Activated CD8-positive, alpha-beta memory T cell treated with anti-CD3 and anti-CD28 coated beads, Interleukin-2, amount 10 ng/mL, durations not matched to agents 7 days and 5 days (primary cell): ENCODE measurements at places on chromosomes 7 and 10.

- H3K36me3 ChIP-seq: peaks cover 17% of the 10 kb centered on the region
- no peaks in the 10 kb centered on the region for H3K27me3 ChIP-seq
- H3K4me3 ChIP-seq: no peak overlapping the region
- no peak for DNase-seq
Measured at GRCh38 chr7:75888464-75889222, 9.8 kb downstream of the RHBDD2 start.

DNA sequence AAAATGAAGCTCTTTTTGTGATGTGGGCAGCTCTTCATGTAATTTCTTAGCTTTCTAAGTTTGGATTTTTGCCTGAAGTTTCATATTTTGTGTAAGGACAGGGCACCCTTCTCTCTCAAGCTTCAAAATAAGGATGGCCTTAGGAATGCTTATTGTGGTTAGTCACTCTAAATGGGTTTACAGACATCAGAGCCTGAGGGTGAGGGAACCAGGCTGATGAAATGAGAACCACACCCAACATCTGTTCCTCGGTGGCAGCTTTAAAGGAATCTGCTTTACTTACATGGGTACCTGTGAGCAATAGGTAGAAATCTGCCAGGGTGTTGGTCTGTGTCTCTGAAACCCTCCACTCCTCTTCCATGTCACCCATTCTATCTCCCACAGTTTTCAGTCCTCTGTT, 174.3 kb downstream of the EMX2 start:
- H3K4me3 ChIP-seq: no peak overlapping the region
- DNase-seq: no peak
- H3K27me3 ChIP-seq: no peaks in the 10 kb centered on the region
- no peak overlapping the region for H3K27ac ChIP-seq

- no peak overlapping the region for H3K27ac ChIP-seq
- H3K4me1 ChIP-seq: peaks cover 6% of the 10 kb centered on the region
- H3K27me3 ChIP-seq: no peaks in the 10 kb centered on the region
- no peaks in the 10 kb centered on the region for H3K36me3 ChIP-seq
- H3K4me3 ChIP-seq: no peak overlapping the region
- DNase-seq: no peak
Measured at GRCh38 chr10:129517680-129518057, 50.6 kb downstream of the MGMT start.

- no peak overlapping the region for H3K4me3 ChIP-seq
- peaks cover 30% of the 10 kb centered on the region for H3K27me3 ChIP-seq
- no peaks in the 10 kb centered on the region for H3K36me3 ChIP-seq
- no peak overlapping the region for H3K27ac ChIP-seq
- no peak for DNase-seq
Measured at GRCh38 chr10:1605999-1606940, 131.1 kb downstream of the ADARB2 start.

DNA sequence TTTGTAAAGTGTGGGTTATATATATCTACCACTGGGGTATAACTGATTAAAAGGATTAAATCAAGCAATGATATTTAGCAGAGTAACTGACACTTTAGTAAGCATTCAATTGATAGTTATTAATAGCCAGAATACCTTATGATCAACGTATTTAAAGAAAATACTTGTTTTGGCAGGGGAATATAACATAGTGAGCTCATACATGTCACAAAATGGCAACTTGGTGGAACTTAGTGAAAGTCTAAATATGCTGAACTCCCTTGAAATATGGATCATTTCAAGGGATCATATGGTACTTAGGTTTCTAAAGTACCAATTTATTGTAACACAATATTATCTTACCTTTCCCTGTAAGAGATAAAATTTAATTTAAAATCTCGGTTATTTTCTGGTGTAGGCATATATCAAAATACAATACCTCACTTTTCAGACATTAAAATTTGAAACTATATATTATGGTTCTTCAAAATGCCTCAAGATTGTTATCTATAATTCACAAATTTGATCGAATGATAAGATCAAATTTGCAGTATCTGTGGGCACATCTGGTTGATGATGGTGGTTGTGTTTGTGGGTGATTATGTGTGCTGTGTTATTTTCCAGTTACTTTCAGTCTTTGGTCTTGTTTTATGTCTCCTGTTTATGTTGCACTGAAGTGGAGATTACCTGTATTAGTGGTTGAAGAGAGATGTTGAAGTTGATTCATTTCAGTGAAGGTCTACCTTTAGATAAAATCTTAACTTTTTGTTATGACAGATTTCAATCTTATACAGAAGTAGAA, 5.2 kb downstream of the ARL4A start:
- no peaks in the 10 kb centered on the region for H3K27me3 ChIP-seq
- no peak for DNase-seq
- H3K36me3 ChIP-seq: peaks cover 6% of the 10 kb centered on the region
- peaks cover 43% of the 10 kb centered on the region for H3K4me1 ChIP-seq
- no peak overlapping the region for H3K27ac ChIP-seq
- no peak overlapping the region for H3K4me3 ChIP-seq

DNA sequence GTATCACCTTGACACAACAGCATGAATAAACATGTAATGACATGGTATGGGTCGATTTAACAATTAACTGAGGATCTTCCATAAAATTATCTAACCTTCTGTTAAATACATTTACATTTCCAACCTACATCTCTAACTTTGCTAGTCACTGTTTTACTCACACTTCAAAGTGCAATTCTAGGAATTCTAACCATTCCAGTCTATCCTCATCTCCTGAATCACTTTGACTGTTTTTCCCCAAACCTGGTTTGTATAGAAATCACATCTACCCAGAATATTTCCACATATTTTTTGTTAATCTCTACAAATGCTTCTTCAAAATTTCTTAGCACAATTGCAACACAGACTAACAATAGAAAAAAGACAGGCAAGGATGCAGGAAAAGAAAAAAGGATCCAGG, 6.2 kb downstream of the ABI1 start:
- no peak overlapping the region for H3K4me3 ChIP-seq
- no peak for DNase-seq
- no peak overlapping the region for H3K27ac ChIP-seq
